Activated naive CD8-positive, alpha-beta T cell treated with anti-CD3 and anti-CD28 coated beads for 36 hours (primary cell): ENCODE measurements at places on chromosomes 16 and 17. TPM values are rescaled to one million over a fixed set of nuclear protein-coding genes. Genes with fewer than 3 reads are reported as not detected.

DNA sequence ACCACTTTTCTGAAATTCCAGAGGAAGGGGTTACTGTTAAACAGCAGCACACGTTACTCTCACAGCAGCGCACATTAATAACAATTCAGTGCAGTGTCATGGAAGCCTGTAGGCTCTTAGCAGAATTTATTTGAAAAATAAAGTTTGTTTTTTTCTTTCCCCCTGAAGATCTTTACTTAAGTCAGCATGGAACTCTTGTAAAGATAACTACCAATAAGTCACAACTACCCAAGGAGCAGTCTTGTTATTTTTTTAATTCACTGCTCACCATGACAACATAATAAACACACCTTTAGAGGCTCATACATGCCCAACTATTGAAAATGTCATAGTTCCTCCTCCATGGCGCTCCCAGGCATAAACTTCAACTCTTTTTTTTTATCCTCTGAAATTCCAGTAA, 31.8 kb upstream of the PSMD7 start:
- DNase-seq: no peak
- H3K27me3 ChIP-seq: no peaks in the 10 kb centered on the region
- no peaks in the 10 kb centered on the region for H3K4me1 ChIP-seq
- no peak overlapping the region for H3K4me3 ChIP-seq
- no peaks in the 10 kb centered on the region for H3K36me3 ChIP-seq

DNA sequence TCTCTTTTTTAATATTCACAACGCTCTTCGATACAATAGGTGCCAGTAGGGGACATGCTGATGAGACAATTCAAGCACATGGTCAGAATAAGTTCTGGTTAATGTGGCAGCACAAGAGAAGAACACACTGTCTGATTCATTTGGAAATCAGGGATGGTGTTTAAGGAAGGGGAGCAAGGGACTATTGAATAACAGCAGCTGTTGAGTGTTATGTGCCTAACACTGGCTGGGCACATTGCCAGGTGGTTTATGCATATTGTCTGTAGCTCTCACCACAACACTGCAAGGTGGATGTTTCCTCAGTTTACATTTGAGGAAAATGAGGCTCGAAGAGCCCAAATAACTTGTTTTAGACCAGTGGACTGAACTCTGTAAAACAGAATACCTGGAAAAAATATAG, 44.2 kb downstream of the LYRM9 start:
- H3K27me3 ChIP-seq: no peaks in the 10 kb centered on the region
- H3K36me3 ChIP-seq: peaks cover 4% of the 10 kb centered on the region
- H3K27ac ChIP-seq: no peak overlapping the region
- no peak for DNase-seq

GRCh38 chr17:79803997-79804855, 7.3 kb upstream of the CBX8 start:
- H3K27me3 ChIP-seq: peaks cover 92% of the 10 kb centered on the region
- H3K4me1 ChIP-seq: peaks cover 45% of the 10 kb centered on the region
- peak; percentile 80 for DNase-seq
- H3K4me3 ChIP-seq: peak overlapping the region; percentile 53
- H3K36me3 ChIP-seq: peaks cover 4% of the 10 kb centered on the region
- peak overlapping the region; percentile 84 for H3K27ac ChIP-seq

DNA sequence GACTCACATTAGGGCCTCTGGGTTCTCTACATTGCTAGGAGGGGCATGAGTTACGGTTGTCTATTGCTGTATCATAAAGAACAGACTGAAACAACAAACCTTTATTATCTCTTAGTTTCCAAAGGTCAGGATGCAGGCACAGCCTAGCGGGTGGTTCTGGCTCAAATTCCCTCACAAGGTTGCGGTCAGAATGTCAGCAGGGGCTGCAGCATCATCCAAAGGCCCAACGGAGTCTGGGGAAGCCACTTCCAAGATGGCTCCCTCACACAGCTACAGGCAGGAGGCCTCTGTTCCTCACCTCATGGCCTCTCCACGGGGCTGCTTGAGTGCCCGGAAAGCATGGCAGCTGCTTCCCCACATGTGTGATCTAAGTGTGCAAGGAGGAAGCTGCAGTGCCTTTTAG, 29.6 kb upstream of the ZFPM1 start:
- no peaks in the 10 kb centered on the region for H3K36me3 ChIP-seq
- no peak overlapping the region for H3K27ac ChIP-seq
- no peak for DNase-seq
- H3K4me3 ChIP-seq: no peak overlapping the region
- peaks cover 5% of the 10 kb centered on the region for H3K4me1 ChIP-seq
- peaks cover 9% of the 10 kb centered on the region for H3K27me3 ChIP-seq

CHST5 gene
- not detected for total RNA-seq

CDH8 gene
- total RNA-seq: not detected

WNT9B gene
- total RNA-seq: not detected

DNA sequence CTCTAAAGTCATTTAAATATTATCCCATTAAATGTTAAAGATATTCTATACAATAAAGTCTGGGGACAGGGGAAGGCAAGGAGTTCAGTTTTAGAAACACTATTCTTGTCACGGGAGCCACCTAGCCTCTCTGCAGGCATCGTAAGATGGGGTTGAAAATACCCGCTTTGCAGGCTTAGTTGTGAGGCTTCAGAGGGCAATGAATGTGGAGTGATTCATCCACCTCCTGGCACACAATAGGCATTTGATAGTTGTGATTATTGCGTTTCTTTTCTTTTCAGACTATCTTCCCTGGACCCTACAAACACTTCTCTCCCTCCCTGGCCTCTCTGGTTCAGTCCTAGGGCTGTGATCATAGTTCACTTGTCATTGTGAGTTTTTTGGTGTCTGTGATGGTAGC, 19.6 kb downstream of the GLP2R start:
- no peak overlapping the region for H3K27ac ChIP-seq
- no peaks in the 10 kb centered on the region for H3K36me3 ChIP-seq
- no peak overlapping the region for H3K4me3 ChIP-seq
- no peaks in the 10 kb centered on the region for H3K4me1 ChIP-seq
- peaks cover 12% of the 10 kb centered on the region for H3K27me3 ChIP-seq

GRCh38 chr16:87780385-87780989, 14.7 kb upstream of the KLHDC4 start:
- H3K36me3 ChIP-seq: peaks cover 7% of the 10 kb centered on the region
- peak overlapping the region; percentile 61 for H3K4me3 ChIP-seq
- DNase-seq: peak; percentile 66
- H3K4me1 ChIP-seq: peaks cover 40% of the 10 kb centered on the region
